ENCODE measurements at places on chromosomes 12 and 14. TPM values are rescaled to one million over a fixed set of nuclear protein-coding genes. Genes with fewer than 3 reads are reported as not detected.
A peak's percentile ranks its signal among the peaks of the same experiment; 100 is the strongest.

DNA sequence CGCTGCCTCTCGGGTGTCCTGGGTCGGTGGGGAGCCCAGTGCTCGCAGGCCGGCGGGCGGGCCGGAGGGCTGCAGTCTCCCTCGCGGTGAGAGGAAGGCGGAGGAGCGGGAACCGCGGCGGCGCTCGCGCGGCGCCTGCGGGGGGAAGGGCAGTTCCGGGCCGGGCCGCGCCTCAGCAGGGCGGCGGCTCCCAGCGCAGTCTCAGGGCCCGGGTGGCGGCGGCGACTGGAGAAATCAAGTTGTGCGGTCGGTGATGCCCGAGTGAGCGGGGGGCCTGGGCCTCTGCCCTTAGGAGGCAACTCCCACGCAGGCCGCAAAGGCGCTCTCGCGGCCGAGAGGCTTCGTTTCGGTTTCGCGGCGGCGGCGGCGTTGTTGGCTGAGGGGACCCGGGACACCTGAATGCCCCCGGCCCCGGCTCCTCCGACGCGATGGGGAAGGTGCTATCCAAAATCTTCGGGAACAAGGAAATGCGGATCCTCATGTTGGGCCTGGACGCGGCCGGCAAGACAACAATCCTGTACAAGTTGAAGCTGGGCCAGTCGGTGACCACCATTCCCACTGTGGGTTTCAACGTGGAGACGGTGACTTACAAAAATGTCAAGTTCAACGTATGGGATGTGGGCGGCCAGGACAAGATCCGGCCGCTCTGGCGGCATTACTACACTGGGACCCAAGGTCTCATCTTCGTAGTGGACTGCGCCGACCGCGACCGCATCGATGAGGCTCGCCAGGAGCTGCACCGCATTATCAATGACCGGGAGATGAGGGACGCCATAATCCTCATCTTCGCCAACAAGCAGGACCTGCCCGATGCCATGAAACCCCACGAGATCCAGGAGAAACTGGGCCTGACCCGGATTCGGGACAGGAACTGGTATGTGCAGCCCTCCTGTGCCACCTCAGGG is 679 bp downstream of the ARF6 start:
- H3K36me3 ChIP-seq: no peaks in the 10 kb centered on the region
- peak; percentile 30 for DNase-seq
- peaks cover 7% of the 10 kb centered on the region for H3K27me3 ChIP-seq
- H3K4me1 ChIP-seq: peaks cover 24% of the 10 kb centered on the region
- H3K4me3 ChIP-seq: peak overlapping the region; percentile 98

DNA sequence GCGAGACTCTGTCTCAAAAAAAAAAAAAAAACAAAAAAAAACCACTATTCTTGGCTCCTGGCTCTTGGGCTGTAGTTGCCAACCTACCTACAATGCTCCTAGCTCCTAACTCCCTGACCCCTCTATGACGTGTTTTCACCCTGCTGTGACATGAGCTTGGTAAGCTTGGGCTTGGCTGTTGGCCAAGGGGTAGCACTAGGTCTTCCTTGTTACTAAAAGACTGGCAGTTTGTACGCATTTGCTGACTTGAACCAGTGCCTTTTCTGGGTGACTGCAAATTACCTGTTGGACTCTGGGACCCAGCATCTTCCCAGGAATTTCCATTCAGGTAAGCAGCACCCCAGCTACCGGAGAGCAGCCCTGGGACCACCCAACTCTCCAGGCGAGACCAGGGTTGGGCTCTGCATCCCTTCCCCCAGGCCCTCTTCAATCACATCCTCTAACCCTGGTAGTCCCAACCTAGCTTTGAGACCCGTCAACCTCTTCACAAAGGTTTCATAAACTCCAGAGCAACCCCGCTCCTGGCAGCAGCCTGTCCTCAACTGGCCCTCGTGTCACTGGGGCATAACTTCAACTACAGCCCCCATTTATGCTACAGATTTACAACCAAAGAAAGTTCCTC is 8.3 kb downstream of the CDK2AP1 start:
- no peak for DNase-seq
- H3K27me3 ChIP-seq: peaks cover 11% of the 10 kb centered on the region
- no peaks in the 10 kb centered on the region for H3K36me3 ChIP-seq
- peaks cover 14% of the 10 kb centered on the region for H3K4me1 ChIP-seq
- no peak overlapping the region for H3K27ac ChIP-seq
- no peak overlapping the region for H3K4me3 ChIP-seq

DNA sequence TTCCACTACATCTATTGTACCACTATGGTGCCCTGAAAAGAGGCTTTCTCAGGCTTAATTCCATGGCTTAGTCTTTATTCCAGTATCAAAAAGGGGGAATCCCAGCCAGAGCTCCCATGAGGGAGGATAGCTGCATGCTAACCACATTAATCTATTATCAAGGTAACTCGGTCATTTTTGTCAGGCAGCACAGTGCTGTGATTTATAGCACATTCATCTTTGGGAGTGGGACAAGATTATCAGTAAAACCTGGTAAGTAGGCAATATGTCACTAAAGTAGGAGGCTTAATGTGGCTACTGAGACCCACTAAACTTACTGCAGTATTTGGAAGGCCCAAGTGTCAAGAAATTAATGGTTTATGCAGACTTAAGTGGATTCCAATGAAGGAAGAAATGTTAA is 58.9 kb downstream of the DAD1 start:
- no peaks in the 10 kb centered on the region for H3K4me1 ChIP-seq
- no peak for DNase-seq
- no peaks in the 10 kb centered on the region for H3K27me3 ChIP-seq
- no peak overlapping the region for H3K4me3 ChIP-seq

The NANOG gene
- total RNA-seq: 1.3 TPM

- H3K36me3 ChIP-seq: peaks cover 4% of the 10 kb centered on the region
- H3K4me3 ChIP-seq: no peak overlapping the region
- H3K27me3 ChIP-seq: no peaks in the 10 kb centered on the region
- no peaks in the 10 kb centered on the region for H3K4me1 ChIP-seq
Observed at GRCh38 chr12:104011253-104011652, 38.7 kb downstream of the GLT8D2 start.

DNA sequence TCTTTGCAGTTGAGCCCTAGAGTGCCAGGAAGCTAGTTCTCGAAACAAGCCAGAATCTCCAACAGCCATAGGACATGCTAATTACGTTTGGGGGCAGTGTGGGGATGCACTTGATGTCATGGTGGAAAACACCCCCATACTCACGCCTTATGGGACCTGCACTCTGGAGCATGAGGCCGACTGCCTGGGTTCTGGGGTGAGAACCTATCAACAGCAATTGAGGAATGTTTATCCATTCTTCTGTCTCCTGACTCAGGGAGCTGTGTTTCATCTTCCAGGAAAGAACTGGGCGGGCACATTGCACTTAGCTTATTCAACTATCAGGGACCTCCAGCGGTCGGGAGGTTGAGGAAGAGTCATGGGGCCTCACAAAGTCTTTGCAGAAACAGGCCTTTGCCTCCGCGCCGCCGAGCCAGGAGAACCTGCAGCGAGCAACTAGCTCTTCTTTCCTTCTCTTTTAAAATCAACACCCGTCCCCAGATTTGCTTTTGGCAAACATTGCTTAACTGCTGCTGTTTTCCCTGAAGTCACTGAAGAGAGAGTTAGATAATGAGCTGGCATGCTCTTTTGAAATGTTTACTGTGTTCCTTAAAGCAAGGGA is 226.1 kb upstream of the DIO3 start:
- DNase-seq: no peak
- no peak overlapping the region for H3K4me3 ChIP-seq
- no peaks in the 10 kb centered on the region for H3K36me3 ChIP-seq
- peaks cover 1% of the 10 kb centered on the region for H3K27me3 ChIP-seq
- H3K27ac ChIP-seq: no peak overlapping the region

GRCh38 chr12:114512351-114512750 is 106.4 kb upstream of the TBX5 start:
- no peak for DNase-seq
- H3K4me3 ChIP-seq: no peak overlapping the region
- no peak overlapping the region for H3K27ac ChIP-seq
- H3K27me3 ChIP-seq: no peaks in the 10 kb centered on the region

DNA sequence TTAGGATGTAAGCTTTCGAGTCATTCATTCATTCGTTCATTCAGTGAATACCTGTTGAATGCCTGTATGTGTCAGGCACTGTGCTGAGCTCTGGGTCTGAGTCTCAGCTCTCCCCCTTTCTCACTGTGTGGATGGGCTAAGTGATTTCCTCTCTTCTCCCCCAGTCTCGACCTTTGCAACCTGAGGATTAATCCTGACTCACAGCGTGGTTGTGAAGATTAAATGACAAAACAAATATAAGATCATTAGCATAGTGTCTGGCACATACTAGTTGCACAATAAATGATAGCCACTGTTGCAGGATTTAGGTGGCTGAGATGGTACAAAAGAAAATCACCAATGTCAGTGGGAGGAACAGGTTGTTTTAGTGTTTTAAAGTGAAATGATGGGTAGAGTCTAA is 136.7 kb downstream of the GPR135 start:
- no peak overlapping the region for H3K4me3 ChIP-seq
- H3K27ac ChIP-seq: no peak overlapping the region
- peaks cover 5% of the 10 kb centered on the region for H3K36me3 ChIP-seq
- no peak for DNase-seq
- peaks cover 2% of the 10 kb centered on the region for H3K4me1 ChIP-seq
- H3K27me3 ChIP-seq: peaks cover 2% of the 10 kb centered on the region

DNA sequence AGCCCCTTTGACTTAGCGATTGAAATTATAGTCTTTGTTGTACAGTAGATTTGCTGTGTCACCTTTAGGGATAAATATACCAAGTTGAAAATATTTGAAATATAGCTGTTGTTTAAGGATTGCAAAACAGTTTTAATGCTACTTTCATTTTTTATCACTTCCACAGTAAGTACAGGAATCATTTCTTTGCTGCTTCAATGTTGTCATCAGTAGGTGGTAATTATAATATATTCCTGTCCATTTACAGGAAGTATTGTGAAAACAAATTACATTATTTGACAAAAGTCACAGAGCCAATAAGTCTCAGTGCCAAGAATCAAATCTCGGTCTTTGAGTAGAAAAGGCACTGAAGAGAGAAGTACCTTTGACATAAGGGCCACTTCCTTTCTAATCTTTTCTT is 342.6 kb upstream of the RGS6 start:
- no peaks in the 10 kb centered on the region for H3K27me3 ChIP-seq
- no peak for DNase-seq
- no peak overlapping the region for H3K4me3 ChIP-seq
- H3K27ac ChIP-seq: no peak overlapping the region
- no peaks in the 10 kb centered on the region for H3K36me3 ChIP-seq
- H3K4me1 ChIP-seq: peaks cover 4% of the 10 kb centered on the region

The KRT80 gene
- total RNA-seq: not detected

The CISTR gene
- total RNA-seq: not detected

- no peaks in the 10 kb centered on the region for H3K4me1 ChIP-seq
- H3K27ac ChIP-seq: no peak overlapping the region
- H3K36me3 ChIP-seq: no peaks in the 10 kb centered on the region
- no peak for DNase-seq
- no peak overlapping the region for H3K4me3 ChIP-seq
Observed at GRCh38 chr12:15797818-15798217, 8.6 kb upstream of the EPS8 start.

The TEX22 gene
- total RNA-seq: 2.7 TPM

DNA sequence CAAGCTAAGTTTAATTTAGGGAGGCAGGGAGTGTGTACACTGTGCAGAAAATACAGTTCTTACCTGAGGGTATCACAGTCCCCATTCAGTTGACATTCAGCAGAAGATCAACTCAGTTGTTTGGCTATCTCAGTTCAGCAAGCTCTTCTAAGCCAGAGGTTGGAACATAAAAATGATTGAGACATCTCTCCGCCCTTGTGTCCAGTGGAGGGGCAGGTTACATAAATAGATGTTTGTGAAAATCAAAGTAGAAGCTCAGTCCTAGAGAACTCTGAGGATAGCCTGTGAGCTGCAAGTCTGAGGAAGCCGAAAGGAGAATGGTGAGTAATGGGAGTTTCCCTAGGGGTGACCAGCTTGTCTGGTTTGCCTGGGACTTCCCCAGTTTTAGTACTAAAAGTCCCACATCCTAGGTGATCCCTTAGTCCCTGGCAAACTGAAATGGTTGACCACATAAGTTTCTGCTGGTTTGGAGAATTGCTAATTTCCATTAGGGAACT is 251.4 kb upstream of the ATP2B1 start:
- no peak overlapping the region for H3K4me3 ChIP-seq
- H3K36me3 ChIP-seq: no peaks in the 10 kb centered on the region
- no peak for DNase-seq
- H3K27me3 ChIP-seq: no peaks in the 10 kb centered on the region
- H3K4me1 ChIP-seq: no peaks in the 10 kb centered on the region
- no peak overlapping the region for H3K27ac ChIP-seq

The LMNTD1 gene
- total RNA-seq: 1.1 TPM

The SLC10A1 gene
- total RNA-seq: not detected

The TSPAN19 gene
- 2.9 TPM for total RNA-seq

DNA sequence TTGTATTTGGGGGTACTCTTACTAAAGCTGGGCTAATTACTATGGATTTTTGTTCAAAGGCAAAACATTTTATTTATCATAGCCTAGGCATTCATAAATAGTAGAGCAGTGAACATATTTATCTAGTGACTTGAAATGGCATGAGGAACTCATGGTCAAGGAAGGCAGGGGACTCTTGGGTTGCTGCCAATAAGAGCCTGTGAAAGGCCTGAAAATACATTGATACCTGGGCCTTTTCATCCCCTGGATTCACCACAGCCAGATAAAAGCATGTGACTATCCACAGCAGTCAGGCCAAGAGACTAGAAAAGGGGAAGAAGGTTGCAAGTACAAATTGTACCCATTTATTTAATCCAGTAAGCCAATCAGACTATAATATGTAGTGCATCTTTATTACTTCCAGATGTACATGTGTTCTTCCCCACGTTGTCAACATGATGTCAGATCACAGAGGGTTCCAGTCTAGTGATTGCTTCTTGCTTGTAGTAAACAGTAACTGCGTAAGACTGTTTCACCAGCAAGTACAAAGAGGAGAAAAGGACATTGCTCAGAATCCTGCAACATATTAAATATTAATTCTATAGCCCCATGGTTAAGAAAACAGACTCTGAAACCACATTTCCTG is 409.7 kb downstream of the NOVA1 start:
- no peaks in the 10 kb centered on the region for H3K36me3 ChIP-seq
- H3K27ac ChIP-seq: no peak overlapping the region
- H3K4me3 ChIP-seq: no peak overlapping the region
- H3K4me1 ChIP-seq: no peaks in the 10 kb centered on the region

The OAS1 gene
- total RNA-seq: not detected

The TAS2R30 gene
- 5.1 TPM for total RNA-seq

The BATF gene
- total RNA-seq: not detected

Measured in glutamatergic neuron (in vitro differentiated cells).